ENCODE measurements at places on chromosomes 2 and 18.

GRCh38 chr2:55418512-55419232 is 984 bp downstream of the CCDC88A start:
- DNase-seq: peak; percentile 35

- DNase-seq: no peak
Observed at GRCh38 chr2:144370937-144371584, 148.9 kb downstream of the ZEB2 start.

DNA sequence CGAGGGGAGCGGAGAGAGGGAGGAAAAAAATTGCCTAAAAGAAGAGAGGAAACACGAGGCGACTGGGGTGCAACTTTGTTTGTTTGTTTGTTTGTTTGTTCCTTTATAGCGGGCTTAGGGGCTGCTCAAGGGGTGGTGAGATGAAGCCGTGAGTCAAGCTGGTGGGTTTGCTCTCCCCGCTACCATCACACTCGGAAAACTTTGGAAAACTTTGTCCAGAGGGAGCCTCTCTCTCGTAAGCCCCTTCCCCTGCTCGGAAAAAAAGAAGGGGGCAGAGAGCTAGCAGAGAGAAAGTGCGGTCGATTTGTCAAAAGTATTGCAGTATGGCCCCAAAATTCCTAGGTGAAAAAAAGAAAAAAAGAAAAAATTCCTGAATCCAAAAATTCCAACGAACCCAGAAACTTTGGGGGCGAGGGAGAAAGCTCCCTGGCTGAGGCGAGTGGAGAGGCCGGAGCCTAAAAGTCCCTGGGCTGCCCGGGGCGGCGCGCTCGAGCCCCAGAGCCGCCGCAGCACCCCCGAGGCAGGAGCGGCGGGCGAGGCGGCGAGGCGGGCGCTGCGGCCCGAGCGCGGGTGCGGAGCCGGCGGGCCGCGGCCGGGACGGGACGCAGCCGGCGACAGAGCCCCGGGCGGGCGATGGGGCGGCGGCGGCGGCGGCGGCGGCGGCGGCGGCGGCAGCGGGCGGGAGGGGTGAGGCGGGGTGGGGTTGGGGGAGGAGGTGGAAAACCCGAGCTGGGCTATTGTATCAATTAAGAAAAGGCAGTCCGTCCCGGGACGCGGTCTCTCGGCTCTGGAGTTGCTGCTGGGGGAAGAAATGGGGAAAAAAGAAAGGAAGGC is 558 bp upstream of the CYP26B1 start:
- DNase-seq: no peak

DNA sequence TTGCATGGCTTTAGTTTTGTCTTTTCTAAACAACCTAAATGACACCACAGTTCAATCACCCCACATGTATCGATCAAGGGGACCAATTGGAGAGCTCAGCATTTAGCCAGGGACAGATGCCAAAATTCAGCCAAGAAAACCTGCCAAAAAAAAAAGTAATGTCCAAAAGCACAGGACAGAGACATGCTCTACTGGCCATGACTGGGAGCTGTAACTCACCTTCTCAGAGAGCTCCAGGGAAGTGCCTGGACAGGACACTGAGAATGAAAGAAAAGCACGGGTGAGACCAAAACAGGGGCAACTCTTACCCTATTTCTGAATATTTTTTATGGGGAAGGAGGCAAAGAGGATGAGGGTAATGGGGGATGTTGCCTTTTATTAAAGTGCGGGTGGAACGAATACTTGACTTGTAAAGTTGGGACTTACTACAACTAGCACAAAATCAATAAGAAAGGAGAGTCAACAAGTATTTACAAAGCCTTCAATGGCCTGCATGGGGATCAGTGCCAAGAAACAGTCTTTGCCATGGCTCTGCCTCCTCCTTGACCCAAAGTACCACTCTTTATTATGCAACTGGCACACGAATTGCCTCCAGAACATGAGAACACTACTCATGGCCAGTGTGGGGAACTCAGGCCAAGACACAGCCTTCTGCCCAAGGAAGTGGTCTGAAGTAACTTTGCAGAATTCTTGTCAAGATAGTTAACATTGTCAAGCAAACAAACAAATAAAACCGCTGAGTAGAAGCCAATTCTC is 72.9 kb upstream of the HK2 start:
- DNase-seq: no peak

DNA sequence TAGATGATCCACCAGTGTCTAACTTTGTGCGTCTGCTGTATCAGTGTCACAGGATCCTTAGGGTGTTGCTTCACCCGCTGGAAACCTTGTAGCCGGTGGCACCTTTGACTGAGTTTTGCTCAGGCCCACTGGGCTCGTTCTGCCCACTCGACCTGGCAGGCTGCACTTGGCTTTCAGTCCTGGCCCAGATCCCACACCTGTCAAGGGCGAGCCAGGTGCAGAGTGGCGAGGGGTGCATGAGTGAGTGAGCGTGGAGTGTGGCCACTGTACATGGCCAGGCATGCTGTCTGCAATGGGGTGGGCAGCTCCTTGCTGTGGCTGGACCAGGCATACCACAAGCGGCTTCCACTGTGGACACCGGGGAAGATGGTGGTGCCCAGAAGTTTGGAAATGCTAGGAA is 179.0 kb downstream of the FAM210A start:
- DNase-seq: no peak

GRCh38 chr2:170831115-170831514 is 14.4 kb downstream of the GAD1 start:
- no peak for DNase-seq

DNA sequence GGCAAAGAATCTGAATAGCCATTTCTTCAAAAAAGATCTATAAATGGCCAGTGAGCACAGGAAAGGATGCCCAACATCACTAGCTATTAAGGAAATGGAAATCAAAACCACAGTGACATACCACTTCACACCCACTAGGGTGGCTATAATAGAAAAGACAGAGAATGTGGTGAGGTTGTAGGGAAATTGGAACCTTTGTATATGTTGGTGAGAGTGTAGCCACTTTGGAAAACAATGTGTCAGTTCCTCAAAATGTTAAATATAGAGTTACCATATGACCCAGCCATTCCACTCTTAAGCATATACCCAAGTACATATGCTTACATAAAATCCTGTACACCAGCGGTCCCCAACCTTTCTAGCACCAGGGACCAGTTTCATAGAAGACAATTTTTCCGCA is 152.8 kb downstream of the SMAD2 start:
- DNase-seq: no peak

DNA sequence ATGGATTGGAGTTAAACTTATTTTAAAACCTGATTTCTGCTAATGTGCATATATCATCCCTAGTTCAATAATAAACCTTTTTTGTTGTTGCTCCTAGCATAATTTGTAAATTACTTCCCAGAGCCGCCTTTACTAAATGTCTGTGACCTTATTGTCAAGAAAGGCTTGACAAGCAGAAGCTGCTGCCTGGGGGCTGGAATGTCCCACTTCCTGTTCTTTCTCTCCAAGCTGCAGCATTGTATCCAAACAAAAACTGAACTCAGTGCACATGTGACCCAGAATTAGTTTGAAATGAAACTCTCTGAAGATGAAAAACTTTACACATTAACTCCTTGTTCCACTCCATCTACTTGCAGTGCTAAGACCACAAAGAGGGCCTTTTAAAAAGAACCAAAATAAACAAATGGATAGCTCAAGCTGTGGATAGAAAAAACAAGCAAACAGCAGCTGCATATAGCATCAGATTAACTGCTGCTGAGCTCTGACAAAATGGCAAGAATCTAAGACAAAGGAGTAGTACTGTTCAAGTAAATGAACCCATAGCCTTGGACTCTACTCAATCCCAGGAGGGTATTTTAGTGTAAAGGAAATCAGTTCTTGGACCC is 99.8 kb upstream of the NEUROD1 start:
- no peak for DNase-seq

DNA sequence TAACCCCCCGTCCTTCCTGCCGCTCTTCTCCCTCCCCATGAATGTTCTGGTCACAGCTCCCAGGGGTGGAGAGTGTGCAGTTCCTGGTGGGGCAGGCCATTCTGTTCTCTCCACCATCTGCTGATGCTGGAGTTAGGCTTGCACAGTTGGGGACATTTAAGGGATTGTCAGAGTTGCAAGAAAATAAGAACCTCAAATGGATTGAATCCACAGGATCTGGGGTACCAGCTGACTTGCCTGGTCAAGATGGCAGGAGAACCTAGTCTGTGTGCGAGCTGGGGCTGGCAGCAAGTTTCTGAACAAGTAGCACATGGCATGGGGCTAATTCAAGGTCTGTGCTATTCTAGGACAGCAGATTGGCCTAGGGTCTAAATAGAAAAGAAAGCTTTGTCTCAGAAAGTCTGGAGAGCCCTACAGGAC is 60.8 kb upstream of the TXNDC2 start:
- DNase-seq: no peak

GRCh38 chr2:12971581-12972365 is 255.0 kb downstream of the TRIB2 start:
- DNase-seq: no peak

GRCh38 chr2:129800686-129801085 is 178.8 kb upstream of the RAB6C start:
- DNase-seq: no peak

DNA sequence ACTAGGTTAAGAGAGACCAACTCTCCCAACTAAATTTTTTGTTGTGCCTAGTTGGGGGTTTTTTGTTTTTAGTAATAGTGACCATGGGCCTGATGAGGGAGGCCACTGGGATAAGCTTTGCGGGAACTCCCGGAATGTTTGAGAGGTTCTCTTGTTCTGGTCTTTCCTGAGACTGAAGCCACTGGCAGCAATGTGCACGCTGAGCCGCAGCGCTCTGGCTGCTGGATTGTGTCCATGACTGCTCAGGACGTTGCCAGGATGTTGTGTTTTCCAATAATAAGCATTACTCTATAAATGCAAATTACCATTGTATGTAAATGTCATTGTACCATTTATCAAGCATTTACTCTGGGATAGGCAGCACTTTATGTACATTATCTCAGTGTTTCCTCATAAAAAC is 126.1 kb downstream of the GALNT1 start:
- no peak for DNase-seq

DNA sequence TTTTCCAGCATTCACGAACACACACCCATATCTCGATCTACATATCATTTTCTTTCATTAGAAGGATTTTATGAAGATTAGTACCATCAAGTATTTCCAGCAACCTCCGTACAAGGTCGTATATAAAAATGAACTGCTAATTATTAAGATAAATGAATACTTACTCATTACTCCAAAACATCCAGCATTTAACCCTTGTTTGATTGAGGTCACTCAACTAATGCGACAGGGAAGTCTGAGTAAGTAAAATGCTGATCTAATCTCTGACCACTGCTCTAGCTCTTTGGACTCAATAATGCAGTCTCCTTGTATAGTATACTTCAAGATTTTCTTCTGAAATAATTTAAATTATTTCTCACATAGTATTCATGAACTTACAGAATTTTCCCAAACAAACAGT is 2.0 kb downstream of the ABHD3 start:
- no peak for DNase-seq

GRCh38 chr2:20365249-20365817 is 14.7 kb upstream of the PUM2 start:
- DNase-seq: no peak
